ENCODE measurements at places on chromosomes 2 and 18. TPM values are rescaled to one million over a fixed set of nuclear protein-coding genes. Genes with fewer than 3 reads are reported as not detected.
A peak's percentile ranks its signal among the peaks of the same experiment; 100 is the strongest.

DNA sequence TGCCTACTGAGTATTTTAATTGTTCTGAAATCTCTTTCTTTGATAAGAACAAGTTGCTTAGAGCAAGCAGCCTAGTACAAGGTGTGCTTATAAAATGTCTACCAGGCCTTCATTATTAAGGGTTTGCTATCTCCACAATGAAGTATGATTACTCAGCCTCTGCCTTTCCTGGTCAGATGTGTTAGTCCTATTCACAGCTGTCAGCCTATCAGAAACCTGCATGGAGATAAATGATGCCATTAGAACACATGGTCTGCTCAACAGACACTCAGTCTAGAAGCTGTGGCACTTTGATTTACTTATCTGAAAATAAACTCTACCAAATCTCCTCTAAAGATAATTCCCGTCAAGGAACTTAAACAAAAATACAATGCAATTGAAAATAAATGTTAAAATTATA lies 448.7 kb downstream of the ERBB4 start:
- no peak overlapping the region for H3K27ac ChIP-seq
- H3K4me3 ChIP-seq = no peak overlapping the region
- no peaks in the 10 kb centered on the region for H3K36me3 ChIP-seq

DNA sequence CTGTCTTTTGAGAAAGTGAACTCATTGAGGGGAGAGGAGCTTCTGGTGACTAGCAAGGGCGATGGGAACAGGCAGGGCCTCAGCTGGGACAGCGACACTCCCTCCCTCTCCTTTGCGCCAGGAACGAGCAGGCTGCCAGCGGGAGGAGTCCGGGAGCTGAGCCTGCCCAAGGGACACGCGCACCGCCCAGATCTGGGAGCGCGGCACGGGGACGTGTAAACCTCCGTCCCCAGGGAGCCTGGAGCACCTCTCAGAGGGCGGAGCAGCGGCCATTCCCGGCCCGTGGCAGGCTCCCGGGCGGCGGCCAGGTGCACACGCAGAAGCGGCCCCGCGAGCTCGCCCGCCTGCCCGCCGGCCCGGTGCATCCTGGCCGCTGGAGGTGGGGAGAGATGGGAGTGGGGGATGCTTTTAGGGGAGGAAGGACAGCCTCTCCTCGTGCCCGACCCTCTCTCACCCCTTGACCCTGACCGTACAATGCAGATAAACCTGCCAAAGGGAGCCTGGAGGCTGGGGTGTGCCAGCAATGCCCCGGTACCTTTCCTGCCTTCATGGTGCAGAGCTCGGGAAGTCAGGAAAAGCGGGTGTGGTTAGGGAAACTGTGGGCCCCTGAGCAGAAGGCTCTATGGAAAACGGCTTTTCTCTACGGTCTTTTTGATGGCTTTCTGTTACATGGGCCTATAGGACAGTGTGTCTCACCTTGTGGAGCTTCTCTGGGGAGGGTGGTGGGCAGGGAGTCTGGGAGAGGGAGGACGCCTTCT lies 2.2 kb downstream of the AQP4 start:
- H3K27ac ChIP-seq = no peak overlapping the region
- no peak overlapping the region for H3K4me3 ChIP-seq
- no peaks in the 10 kb centered on the region for H3K4me1 ChIP-seq
- H3K36me3 ChIP-seq = no peaks in the 10 kb centered on the region
- peaks cover 19% of the 10 kb centered on the region for H3K27me3 ChIP-seq
- no peak for DNase-seq

- no peak overlapping the region for H3K27ac ChIP-seq
- H3K27me3 ChIP-seq = no peaks in the 10 kb centered on the region
- peaks cover 8% of the 10 kb centered on the region for H3K4me1 ChIP-seq
These were observed 188.8 kb upstream of the EPC2 start for GRCh38 chr2:148455791-148456190.

The GKN1 gene
- total RNA-seq = not detected

The CHRNG gene
- not detected for total RNA-seq

DNA sequence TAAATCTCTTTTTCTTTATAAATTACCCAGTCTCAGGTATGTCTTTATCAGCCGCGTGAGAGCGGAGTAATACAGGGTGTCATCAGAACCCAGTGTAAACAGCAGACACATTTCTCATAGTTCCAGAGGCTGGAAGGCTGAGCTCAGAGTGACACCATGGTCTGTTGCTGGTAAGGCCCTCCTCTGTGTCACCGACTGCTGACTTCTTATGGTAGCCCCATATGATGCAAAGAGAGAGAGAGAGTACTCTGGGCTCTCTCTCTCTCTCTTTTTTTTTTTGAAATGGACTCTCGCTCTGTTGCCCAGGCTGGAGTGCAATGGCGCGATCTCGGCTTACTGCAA lies 60.0 kb downstream of the SNORC start:
- H3K36me3 ChIP-seq = peaks cover 12% of the 10 kb centered on the region
- H3K4me1 ChIP-seq = peaks cover 4% of the 10 kb centered on the region
- peaks cover 52% of the 10 kb centered on the region for H3K27me3 ChIP-seq
- no peak for DNase-seq
- H3K27ac ChIP-seq = no peak overlapping the region

GRCh38 chr2:134362152-134362668 lies 108.3 kb downstream of the MGAT5 start:
- peaks cover 20% of the 10 kb centered on the region for H3K4me1 ChIP-seq
- no peak overlapping the region for H3K4me3 ChIP-seq
- no peak for DNase-seq
- peaks cover 4% of the 10 kb centered on the region for H3K36me3 ChIP-seq

The NIF3L1 gene
- total RNA-seq = 10.6 TPM

DNA sequence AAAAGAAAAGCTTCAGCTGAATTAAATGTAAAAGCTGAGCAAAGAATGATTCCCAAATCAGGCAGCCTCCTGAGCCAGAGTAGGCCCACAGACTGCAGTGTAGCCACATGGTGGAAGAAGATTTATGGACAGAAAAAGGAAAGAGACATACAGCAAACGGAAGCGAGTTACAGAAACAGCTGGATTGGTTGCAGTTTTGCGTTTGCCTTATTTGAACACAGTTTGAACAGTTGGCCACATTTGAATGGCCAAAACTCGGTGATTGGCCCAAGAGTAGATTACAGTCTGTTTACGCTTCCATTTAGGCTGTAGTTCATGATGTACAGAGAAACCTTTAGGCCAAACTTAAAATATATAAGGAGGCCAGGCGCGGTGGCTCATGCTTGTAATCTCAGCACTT lies 35.1 kb downstream of the SH2D6 start:
- DNase-seq = no peak
- H3K27me3 ChIP-seq = peaks cover 4% of the 10 kb centered on the region
- H3K27ac ChIP-seq = peak overlapping the region; percentile 9
- H3K4me1 ChIP-seq = peaks cover 12% of the 10 kb centered on the region
- H3K36me3 ChIP-seq = peaks cover 4% of the 10 kb centered on the region

The SCYGR7 gene
- total RNA-seq = not detected

The CACNB4 gene
- 0.65 TPM for total RNA-seq

DNA sequence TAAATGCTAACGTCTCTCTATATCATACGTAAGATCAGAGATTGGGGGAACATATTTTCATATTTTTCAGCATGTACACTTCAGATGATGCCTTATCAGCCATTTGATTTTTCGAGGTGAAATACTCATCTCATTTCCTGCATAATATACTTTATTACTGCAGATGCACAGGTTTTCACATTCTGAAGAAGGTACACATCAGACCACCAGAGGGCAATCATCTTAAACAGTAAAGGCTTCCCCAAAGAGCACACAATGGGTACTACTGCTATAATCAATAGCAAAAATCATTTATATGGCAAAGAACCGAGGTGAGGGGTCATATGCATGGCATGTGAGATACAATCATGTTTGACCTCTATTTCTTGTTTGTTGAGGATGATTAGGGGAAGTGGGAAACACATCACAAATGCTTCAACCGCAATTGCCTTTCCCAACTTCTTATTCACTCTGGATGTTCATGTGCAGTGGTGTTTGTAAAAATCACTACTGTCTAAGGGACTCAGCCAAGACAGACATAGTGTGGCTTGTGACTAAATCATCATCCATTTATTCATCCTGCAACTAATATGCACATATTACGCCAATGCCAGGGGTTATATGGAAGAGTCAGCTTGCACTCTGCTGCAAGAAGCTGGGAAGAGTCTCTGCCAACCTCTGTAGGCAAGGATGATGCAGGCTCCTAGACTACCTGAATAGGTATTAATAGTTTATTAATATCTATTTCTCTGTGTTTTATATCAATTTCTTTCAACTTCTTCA lies 118.7 kb downstream of the EPB41L3 start:
- H3K27me3 ChIP-seq = peaks cover 35% of the 10 kb centered on the region
- H3K4me1 ChIP-seq = peaks cover 4% of the 10 kb centered on the region
- H3K4me3 ChIP-seq = no peak overlapping the region

The RAX gene
- not detected for total RNA-seq
